ENCODE measurements at places on chromosomes 7 and 10.
A peak's percentile ranks its signal among the peaks of the same experiment; 100 is the strongest.

GRCh38 chr10:122648599-122649428, 50.8 kb downstream of the C10orf120 start:
- peak; percentile 75 for DNase-seq

GRCh38 chr10:43220657-43221418, 46.0 kb downstream of the RASGEF1A start:
- DNase-seq: no peak

DNA sequence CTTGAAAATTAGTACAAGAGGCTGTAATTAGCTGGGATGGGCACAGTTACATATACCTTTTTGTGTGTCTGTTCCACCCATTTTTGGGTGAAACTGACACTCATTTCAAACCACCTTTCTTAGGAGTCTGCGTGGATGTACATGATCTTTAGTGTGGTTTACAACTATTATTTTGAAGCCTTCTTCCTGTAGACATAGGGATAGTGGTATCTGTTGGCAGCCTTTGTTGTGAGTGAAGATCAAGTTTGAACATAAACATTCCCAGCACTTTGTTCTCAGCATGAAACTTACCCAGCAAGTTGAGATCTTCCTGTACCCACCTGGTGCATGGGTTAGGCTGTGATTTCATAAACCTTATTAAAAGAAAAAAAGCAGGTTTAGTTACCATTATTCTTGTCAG, 2.0 kb downstream of the BAG3 start:
- DNase-seq: no peak

DNA sequence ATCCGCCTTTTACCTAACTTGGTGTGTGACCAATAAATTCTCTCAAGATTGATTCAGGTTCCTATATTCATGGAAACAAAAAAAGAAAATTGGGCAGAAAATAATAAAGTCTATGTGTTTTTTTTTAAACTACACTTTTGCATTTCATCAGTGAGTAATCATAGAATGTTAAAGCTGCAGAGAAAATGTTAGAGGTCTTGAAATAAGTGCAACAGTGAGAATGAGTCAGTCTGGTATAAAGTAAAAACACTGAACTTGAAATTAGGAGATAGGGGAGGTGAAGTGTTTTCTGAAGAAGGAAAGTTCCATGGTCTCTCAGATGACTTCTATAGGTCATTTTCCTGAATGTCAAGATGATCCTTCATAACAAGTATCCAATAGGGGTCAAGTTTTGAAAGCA, 202.6 kb upstream of the NRP1 start:
- no peak for DNase-seq

DNA sequence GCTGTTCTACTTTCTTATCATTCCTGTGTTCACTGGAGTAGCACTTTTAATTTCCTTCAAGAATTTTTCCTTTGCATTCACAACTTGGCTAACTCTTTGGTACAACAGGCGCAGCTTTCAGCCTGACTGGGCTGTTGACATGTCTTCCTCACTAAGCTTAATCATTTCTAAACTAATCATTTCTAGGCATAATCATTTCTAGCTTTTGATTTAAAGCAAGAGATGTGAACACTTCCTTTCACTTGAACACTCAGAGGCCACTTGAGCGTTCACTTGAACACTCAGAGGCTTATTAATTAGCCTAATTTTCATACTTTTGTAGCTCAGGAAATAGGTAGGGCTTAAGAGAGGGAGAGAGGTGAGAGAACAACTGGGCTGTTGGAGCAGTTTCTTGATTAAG, 15.9 kb downstream of the C10orf90 start:
- DNase-seq: no peak

All from HEK293T (cell line).